ENCODE measurements at places on chromosomes 2 and 18.

DNA sequence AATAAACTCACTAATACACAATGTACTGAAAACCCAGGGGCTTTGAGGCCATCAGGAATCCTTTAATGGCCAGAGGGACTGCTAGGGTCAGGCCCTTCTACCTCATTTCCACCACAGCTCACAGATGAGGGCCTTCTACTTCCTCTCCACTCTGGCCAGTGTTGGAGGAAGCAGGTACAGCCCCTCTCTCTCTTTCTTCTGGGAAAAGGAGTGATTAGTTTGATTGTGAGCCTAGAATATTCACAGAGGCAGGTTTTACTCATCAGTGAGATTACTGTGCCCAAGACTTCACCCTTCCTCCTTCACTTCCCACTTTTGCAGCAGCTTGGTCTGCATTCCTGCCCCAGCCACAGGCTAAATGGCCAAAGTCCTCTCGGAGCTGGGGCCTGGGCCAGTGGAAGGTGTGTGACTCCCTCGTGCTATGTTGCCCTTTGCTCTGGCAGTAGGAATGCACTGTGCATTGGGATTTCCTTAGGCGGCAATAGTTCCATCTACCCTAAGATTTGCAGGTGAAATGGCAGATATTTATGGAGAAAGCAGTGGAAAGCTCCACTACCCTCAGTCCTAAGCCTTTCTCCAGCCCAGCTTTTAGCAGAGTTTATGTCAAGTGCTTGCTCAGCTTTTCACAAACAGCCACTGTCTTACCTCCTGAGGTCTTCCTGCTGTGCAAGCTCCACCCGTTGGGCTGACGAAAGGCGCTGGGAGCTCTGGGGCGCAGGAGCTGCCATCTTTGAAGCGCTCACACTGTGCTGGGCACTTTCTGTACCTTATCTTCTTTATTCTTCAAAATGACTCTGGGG lies 36.2 kb upstream of the YES1 start:
- no peak for DNase-seq

GRCh38 chr18:56470406-56471351 lies 167.7 kb downstream of the TXNL1 start:
- no peak for DNase-seq

- no peak for DNase-seq
Observed at GRCh38 chr2:170454471-170455372, 260.4 kb upstream of the SP5 start.

GRCh38 chr2:200352636-200353035 lies 46.1 kb downstream of the SPATS2L start:
- DNase-seq: no peak

GRCh38 chr2:185567940-185568339 lies 170.7 kb upstream of the FSIP2 start:
- no peak for DNase-seq

- no peak for DNase-seq
Observed at GRCh38 chr2:61426267-61426897, 44.5 kb downstream of the USP34 start.

DNA sequence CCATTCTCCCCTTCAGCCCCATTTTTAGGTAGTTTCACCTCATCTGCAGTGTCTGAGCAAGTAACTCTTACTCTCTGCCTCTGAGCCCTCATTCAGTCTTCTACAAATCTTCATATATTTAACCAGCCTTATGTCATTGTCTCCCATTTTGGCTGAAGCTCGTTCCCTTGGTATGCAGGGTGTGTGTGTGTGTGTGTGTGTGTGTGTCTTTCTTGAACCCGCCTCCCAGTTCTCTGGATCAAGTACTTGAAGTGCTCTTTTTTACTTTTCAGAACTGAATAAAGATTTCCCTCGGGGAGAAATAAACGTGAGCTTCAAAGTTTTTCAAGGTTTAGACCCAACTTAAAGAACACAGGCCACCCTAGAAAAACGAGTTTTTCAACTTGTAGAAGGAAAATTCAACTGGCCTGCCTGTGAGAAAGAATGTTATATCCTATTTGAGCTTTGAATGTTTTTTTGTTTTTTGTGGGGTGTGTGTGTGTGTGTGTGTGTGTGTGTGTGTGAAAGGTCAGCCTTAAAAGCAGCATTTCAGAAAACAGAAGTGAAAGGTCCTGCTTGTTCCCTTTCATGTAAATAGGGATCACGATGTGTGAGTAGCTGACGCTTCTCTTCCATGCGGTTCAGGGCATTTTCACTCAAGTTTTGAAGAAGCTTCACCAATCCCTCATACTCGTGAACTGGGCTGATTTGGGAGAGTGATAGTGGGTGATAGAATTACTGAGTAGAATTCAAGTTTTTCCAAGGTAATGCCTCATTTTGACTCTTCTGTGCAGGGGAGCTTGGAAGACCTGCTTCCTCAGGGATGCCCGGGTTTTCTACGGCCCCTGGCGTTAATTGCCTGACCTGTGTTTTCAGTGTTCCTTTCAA lies 50.6 kb upstream of the EML6 start:
- DNase-seq: no peak

GRCh38 chr2:3651691-3652648 lies 6.0 kb upstream of the ALLC start:
- DNase-seq: peak; percentile 69

- no peak for DNase-seq
Observed at GRCh38 chr2:233384811-233385488, 30.7 kb downstream of the DGKD start.

DNA sequence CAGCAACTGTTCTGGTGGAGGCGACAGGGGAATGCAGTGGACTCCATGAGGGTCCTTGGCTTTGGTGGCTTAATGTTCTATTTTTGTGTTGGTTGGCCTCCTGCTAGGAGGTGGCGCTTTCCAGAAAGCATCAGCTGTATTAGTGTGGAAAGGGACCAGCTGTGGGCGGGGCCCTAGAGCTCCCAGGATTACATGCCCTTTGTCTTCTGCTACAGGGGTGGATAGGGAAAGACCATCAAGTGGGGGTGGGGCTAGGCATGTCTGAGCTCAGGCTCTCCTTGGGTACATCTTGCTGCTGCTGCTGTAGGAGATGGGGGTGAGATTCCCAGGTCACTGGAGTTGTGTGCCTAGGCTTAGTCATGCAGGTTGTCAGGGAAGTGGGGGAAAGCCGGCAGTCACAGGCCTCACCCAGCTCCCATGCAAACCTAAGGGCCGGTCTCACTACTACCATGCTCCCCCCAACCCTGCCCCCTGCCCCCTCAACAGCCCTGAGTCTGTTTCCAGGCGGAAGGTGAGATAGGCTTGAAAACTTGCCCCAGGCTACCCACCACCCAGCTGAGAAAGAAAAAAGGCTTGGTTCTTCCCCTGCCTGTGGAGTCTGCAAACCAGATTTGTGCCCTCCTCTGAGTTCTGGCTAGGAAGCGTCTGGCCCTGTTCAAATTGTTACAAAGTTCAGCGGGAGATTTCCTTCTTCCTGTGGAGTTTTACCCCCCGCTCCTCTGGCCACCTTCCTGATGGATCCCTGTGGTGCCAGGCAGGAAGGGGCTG lies 141.3 kb upstream of the LYPD1 start:
- no peak for DNase-seq

GRCh38 chr2:174771631-174772471 lies 7.6 kb upstream of the CHRNA1 start:
- no peak for DNase-seq

- no peak for DNase-seq
Observed at GRCh38 chr2:10141736-10142639, 19.4 kb downstream of the RRM2 start.

DNA sequence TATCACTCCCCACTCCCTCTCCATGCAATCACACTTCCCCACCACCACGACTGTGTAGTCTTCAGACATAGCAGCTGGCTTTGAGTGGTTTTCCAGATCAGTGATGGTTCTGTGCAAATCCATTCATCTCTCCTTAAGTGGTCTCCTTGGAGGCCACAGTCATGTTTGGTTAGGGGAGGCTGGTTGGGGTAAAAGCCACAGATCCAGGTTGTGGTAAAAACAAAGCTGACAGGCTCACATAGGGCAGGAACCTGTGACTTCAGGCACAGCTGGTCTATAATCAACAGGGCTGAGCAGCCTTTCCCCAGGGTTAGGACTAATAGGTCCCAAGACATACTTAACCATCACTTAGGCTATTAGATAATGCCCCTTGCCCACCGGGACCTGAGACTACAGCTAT lies 46.2 kb upstream of the FZD7 start:
- DNase-seq: no peak

GRCh38 chr18:76955524-76956170 lies 133.3 kb downstream of the ZNF236 start:
- peak; percentile 40 for DNase-seq

- DNase-seq: no peak
Observed at GRCh38 chr2:157244691-157245090, 12.8 kb upstream of the GALNT5 start.

DNA sequence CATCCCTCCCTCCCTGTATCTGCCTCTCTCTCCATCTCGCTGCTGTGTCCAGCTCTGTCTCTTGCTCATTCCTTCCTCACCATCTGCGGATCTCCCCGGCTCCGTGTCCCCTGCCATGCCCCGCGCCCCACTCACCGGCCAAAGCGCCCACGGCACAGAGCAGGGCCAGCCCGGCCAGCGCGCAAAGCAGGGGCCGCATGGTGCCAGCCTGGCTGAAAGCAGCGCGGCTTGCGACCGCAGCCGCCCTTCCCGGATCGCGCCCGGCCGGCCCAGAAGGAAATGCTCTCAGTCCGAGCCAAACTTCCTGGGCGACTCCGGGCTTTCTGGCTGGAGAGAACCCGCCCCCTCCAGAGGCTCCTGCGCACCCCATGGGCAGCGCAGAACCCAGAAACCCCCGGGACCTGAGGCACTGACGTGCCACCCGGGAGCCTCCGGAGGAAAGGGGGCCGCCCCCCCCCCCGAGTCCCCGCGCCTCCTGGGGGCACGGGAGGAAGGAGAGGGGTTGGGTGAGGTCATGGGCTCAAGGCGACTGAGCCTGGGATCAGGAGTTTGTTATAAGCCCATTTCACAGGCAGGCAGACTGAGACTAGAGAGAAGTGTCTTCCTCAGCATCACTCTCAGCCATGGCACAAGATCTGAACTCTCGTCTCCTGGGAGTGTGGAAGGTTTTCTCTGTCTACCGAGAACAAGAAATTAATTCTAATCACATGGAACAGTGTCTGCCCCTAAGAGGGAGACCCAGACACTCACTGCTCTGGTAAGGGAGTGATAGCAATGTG lies 45.2 kb upstream of the RAB6C start:
- DNase-seq: no peak

- no peak for DNase-seq
Observed at GRCh38 chr2:12714391-12715221, 2.1 kb upstream of the TRIB2 start.

DNA sequence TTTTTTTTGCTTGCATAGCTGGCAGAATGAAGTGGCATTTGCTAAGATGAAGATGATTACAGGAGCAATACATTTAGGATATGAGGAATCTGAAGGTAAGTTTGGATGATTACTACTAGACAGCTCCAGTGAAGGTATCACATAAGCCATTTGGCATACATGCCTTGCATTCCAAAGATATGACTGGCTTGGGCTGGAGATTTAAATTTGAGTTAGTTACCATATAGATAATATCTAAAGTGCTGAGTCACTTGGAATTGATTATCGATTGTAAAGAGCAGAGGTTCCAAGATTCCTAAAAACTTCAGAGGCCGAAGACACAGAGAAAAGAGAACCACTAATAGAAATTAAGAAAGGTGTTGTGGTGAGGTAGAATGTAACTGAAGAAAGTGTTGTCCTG lies 1026.4 kb downstream of the DSC3 start:
- no peak for DNase-seq

DNA sequence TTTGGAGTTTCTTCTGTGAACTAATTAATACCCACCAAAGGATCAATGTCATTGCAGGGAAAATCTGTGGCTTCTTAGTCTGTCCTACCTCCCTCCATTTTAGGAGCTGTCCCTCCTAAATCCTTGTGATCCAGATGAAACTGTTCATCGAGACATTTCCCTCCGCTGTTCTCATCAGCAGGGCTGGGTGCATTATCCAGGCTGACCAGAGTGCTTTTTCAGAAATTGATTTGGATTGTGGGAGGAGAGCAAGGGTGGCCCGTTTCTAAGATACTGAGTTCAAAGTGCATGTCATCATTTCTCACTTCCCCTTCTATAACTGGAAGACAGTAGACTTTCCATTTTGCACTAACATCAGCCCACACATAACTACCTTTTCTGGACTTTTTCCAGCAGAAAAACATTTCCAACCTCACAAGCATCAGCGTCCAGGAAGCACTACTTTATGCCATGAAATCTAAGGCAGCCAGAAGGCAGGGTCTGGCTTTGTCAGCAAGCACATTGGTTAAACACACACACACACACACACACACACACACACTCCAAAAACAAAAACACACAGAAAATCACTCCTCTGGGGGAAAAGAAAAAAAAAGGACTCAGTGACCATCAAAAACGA lies 94.1 kb downstream of the ANKRD44 start:
- DNase-seq: no peak

- no peak for DNase-seq
Observed at GRCh38 chr18:23617412-23618014, 31.2 kb upstream of the NPC1 start.

- DNase-seq: no peak
Observed at GRCh38 chr2:232411901-232412629, 5.4 kb downstream of the ALPG start.

- DNase-seq: no peak
Observed at GRCh38 chr2:18649502-18650135, 60.2 kb upstream of the NT5C1B start.

DNA sequence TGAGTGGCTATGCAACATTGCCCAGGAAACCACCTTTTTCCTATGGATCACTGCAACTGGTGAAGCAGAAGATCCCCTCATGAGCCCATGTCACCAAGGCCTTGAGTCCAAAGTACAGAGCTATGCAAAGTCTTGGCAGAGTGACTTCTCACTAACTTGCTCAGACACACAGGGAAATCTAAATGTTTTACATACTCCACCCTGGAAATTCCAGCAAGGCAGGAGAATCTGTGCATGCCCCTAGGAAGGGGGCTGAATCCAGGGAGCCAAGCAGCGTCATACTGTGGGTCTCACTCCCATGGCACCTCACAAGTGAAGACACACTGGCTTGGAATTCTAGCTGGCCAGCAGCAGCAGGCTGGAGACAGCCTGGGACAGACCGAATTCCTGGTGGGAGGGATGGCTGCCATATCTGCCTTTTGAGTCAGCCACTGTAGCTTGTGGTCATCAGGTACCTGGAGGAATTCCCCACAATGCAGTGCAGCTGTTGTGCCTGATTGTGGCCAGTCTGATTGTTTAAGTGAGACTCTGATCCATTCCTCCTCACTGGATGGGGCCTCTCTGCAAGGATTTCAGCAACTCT lies 1817.4 kb downstream of the SUCLG1 start:
- DNase-seq: no peak

DNA sequence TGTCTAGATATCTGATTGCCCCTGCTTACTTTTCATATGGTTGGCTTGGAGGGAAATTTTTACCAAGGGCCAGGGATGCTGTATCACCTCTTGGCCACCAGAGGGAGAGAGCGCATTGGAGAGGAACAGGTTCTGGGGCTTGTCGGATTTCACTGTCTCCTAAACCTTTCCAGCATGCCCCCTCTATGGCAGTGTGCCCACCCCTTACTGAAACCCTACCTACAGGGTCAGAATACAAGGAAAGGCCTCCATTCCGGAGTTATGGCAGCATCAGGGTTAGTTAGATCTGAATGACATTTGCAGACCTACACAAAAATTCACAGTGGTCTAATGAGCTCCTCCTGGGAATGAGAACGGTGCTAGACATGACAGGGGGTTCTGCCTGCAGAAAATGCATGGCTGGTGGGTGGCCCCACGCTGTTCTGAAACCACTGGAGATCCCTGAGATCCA lies 5.8 kb downstream of the SLC14A2 start:
- peak; percentile 25 for DNase-seq
